ENCODE measurements at places on chromosomes 11 and 22.

DNA sequence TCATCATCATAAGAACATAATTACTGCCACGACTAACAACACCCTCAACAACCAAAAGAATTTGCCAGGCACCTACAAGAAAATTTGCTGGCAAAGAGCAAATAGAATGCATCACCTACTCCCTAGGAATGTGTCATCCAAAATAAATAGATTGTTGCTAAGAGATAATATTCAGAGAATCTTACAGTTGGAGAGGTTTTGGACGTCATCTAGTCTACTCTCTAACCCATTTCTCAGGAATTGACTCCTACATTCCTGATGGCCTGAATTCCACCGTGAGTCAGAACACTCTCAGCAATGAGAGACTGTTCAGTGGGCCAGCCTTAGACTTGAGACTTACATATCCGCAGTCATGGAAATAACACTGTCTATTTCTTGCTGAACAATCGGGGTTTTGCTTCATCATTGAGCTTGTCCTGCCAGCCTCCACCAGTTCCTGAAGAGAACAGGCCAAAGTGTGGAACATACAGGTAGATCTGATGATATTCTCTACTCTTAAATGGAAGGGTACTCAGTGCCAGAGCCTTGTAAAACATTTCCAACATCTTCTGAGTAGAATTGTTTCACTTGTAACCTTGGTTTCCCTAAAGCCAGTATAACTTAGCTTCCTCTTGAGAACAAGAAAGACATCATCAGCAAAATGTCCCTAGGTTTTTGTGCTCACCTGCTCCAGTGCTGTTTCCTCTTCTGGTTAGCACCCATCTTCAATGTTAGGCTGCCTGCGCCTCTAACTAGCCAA is 8.3 kb downstream of the KIRREL3 start:
- no peak for DNase-seq

- no peak for DNase-seq
Observed at GRCh38 chr11:15493921-15494620, 379.3 kb downstream of the INSC start.

- DNase-seq = peak; percentile 92
Observed at GRCh38 chr11:75445315-75445953, 12.4 kb upstream of the KLHL35 start.

- no peak for DNase-seq
Observed at GRCh38 chr22:20486229-20486628, 9.4 kb downstream of the KLHL22 start.

Data from aorta (tissue), 5 donors.